ENCODE measurements at places on chromosomes 6 and 20.
A peak's percentile ranks its signal among the peaks of the same experiment; 100 is the strongest.

DNA sequence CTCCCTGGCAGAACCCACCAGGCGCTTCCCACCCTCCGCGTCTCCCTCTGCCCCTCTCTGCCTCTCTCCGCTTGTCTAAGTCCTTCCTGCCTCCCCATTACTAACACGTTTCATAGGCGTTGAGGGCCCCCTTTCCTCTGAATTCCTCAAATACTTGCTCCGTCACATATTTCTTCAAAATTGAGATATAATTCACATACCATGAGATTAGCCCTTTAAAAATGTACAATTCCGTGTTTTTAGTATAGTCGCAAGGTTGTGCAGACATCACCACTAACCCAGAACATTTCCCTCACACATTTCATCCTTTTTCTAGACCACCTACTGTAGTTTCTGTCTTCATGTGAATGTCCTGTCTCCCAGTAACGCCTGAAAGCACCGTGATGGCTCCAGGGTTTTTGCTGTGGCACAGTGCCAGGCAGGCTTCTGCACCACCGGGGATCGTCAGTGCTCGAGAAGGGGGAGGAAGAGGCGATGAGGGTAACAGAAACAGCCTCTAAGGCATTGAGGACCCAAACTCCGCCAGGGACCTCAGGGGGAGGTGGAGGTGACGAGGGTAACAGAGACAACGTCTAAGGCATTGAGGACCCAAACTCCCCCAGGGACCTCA, 141.9 kb upstream of the SNX9 start:
- DNase-seq, result no peak

DNA sequence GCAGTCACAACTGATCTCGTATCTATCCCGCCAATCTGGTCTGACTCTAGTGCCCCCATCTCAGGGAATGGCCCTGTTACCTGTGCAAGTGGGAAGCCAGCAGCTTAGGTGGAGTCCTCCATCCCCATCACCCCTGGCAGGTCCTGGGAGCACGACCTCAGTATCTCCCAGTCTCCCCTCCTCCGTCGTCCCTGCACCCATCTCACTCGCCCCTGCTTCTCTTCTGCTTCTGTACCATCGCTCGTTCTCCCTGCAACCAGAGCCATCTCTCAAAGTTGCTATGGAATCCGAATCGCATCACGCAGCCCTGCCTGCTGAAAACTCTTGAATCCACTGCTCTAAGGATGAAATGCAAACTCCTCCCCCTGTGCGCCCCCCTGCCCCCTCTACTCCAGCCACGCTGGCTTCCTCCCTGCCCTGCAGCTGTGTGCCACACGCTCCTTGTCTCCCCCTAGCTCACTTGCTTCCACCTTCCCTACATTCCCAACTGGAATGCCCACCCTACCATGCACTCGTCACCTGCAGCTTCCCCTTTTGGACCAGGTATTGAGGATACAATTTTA, 64.0 kb upstream of the PTGIS start:
- no peak for DNase-seq

- DNase-seq, result no peak
These were observed 1.5 kb downstream of the SH3BGRL2 start for GRCh38 chr6:79632580-79632979.

DNA sequence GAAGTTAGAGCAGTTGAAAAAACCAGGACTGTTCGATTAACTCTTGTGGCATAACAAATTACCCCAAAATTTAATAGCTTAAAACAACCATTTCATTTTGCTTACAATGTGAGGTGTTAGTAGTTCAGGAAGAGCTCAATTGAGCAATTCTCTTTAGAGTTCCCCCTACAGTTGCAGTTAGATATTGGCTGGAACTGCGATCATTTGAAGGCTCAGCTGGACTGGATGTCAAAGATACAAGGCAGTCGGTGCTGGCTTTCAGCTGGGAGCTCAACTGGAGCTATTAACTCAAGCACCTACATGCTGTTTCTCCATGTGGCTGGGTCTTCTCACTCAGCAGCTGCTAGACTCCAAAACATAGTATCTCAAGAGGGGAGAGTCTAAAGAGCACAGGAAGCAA, 96.0 kb upstream of the LOC128125822 start:
- no peak for DNase-seq

DNA sequence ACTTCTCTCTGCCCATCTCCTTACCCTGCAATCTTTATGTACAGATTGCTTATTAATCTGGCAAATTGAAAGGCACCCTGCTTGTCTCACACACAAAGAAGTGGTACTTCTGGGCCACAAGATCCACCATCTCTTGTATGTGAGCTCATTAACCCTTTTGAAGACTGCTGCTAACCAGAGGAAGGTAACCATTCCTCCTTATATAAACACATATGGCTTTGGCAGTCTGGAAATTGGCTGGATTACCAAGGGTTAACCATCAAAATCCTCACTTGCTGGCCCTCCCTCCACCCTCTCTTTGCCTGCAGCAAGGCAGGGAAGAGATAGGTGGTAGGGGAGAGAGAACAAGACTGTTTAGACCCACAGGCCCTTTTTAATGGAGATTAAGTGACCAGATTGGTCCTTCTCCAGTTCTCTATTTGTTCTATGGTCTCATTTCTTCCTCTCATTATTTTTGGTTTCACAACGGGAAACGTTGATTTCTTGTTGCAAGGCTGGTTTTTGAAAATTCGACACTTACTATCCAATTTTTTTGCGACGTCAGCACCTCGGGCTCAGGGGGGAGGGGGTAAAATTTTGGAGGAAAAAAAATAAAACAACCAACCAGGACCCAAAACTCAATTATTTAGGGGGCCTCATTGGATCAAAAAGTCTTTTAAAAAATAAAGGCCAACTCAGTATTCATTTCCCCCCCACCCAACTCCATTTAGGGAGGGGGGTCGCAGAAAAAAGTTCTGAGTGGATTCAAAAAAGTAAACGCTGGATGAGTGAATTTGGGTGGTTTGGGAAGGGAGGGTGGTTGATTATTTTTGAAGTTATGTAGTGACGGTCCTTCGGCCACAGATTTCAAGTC, 859 bp downstream of the PPP1R10 start:
- DNase-seq, result peak; percentile 60

DNA sequence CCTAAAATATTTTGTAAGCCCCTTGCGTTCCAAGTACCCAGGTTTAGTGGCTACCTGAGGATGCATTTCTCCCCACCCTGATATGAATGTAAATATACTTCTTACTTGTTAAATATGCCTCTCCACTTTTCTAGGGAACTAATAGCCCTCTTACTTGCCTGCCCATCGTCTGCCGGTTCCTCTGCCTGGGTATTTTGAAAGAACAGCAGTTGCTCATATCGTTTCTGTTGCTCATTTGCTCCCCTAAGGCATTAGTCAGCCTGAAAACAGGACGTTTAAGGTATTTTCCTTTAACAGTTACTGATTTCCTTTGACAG, 141.3 kb upstream of the CARMIL1 start:
- DNase-seq, result no peak

- DNase-seq, result peak; percentile 100
These were observed 1.1 kb downstream of the SPAG4 start for GRCh38 chr20:35616465-35617396.

- DNase-seq, result no peak
These were observed 83.3 kb downstream of the RCAN2 start for GRCh38 chr6:46407776-46408530.

GRCh38 chr6:1066449-1067090, 245.3 kb upstream of the FOXQ1 start:
- no peak for DNase-seq

DNA sequence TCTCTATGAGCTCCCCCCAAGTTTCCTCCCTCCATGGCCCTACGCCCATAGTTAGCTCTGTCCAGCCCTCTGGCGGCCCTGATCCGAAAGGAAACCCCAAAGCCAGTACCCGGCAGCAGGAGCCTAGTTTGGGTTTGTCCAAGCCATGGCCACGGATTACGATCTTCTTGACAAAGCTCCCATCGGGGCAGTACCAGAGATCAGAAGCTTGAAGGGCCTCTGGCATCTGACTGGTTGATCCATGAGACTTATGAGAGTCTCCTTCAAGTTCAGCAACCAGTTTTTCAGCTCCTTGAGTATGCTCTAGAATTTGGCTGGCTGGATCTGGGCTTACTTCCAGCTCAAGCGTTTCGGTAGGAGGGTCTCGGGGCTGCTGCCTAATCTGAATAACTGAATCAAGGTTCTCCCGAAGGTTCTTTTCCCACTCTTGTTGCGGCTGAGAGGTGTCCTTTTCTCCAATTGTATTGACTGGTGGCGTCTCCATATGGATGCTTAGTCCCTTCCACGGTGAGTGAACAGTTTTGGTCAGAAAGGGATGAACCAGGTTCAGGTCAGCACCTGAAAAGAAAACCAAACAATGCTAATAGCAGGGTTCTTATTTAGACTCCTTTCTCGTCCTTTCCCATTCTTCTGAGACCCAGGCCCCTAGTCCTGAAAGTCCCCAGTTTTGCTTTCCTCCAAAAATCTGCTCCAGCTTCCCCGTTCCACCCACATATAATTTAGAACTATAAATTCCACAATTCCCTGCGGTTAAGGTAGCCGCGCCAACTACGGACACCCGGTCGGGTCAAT, 595 bp downstream of the FKBPL start:
- no peak for DNase-seq

DNA sequence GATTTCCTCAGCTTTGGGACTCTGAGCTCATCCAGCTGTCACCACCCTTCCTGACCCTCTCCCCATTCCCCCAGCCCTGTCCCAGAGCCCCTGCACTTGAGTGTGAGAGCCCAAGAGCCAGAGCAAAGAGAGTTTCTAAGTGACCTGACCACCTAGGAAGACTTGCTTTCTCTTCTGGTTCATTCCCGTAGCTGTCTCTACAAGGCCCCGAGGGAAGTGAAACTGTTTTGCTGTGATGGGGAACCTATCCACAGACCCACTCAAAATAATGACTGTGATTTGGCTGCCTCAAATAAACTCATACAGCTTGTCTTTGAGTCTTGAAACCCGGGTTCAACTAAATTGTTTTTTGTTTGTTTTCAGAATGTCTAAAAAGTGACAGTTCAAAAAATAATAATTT, 74.6 kb upstream of the XRN2 start:
- no peak for DNase-seq

- no peak for DNase-seq
These were observed 71.2 kb downstream of the PDE7B start for GRCh38 chr6:135922746-135923145.

DNA sequence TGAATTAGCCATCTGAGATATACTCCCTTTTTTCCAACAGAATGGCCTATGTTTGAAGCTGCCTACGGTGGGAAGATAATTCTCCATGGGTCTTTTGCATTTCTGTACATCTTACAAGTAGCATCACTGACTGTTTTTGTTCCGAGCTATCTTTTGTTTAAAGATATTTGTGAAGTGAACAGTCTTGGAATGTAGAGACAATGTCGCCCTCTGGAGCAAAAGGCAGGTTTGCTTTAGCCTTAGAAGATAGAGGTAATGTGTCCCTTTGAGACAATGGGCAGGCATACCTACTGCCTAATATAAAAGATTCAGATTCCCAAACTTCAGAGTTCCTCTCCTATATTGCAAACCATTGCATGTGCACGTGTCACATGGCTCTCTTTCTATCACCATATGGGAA, 347.8 kb upstream of the CNR1 start:
- no peak for DNase-seq

DNA sequence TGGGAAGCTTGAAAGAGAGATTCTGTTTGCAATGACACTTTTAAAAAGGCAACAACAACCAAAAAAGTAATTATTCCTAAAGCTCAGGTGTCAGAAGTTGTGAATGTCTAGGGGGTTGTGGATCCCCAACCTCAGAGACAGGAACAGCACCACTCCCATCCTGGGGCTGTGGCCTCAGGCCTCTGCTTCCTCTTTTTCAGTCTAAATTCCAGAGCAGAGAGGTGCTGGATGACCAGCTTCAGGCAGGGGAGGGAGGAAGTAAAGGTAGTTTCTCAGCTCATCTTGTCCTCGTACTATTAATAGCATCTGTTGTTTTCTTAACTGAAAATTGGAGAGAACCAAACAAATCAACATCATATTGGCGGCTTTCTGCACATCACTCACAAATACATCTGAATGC, 8.3 kb downstream of the NT5E start:
- no peak for DNase-seq

DNA sequence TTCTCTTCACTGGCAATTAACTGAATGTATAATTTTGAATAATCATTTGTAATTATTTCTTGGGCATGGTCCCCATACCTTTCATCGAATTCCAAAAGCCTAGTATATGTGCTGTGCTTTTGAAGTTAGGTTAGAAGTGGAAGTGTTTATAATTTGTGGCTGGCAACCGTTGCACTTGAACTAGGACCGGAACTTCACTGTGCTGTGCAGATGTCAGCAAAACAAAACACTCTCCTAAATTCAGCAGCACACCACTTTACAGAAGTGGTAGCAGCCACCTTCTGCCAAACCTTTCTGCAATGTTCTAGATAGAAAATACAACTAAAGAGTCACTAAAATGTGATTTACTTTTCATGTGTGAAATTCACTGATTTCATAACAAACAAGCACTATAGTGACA, 111.9 kb downstream of the FAM83B start:
- DNase-seq, result no peak

DNA sequence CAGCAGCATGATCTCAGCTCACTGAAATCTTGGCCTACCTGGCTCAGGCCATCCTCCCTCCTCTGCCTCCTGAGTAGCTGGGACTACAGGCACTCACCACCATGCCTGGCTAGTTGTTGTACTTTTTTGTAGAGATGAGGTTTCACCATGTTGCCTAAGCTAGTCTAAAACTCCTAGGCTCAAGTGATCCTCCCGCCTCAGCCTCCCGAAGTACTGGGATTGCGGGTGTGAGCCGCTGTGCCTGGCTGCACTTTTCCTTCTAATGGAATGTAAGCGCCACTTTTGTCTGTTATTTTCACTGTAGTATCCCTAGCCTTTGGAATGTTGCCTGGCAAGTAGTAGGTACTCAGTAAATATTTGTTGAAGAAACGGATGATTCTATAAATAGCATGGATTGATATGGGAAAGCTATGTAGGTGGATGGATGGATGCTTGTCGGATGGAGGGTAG, 10.4 kb upstream of the TRIB3 start:
- no peak for DNase-seq

GRCh38 chr6:164150232-164150631, 735.7 kb downstream of the QKI start:
- DNase-seq, result no peak

DNA sequence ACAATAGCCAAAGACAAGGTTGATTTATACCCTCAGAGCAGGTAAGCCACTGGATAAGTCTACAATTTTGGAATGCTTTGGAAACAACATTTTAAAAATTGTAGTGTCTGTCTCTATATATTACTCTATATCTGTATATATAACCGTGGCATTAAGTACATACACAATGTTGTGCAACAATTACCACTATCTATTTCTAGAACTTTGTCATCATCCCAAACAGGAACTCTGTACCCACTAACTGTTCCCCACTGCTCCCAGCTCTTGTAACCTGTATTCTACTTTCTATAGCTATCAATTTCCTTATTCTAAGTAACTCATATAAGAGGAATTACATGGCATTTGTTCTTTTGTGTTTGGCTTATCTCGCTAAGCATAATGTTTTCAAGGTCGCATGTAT, 78.2 kb upstream of the ASCC3 start:
- DNase-seq, result no peak

- DNase-seq, result no peak
These were observed 39.8 kb downstream of the STX11 start for GRCh38 chr6:144190080-144190479.

GRCh38 chr20:58071298-58071697, 157.2 kb downstream of the ANKRD60 start:
- DNase-seq, result no peak

GRCh38 chr6:143149771-143150170, 89.1 kb downstream of the AIG1 start:
- DNase-seq, result no peak

GRCh38 chr20:24994470-24995368, 2.2 kb upstream of the APMAP start:
- peak; percentile 81 for DNase-seq

All from SK-N-DZ (cell line).